ENCODE measurements at places on chromosomes 4 and X.

DNA sequence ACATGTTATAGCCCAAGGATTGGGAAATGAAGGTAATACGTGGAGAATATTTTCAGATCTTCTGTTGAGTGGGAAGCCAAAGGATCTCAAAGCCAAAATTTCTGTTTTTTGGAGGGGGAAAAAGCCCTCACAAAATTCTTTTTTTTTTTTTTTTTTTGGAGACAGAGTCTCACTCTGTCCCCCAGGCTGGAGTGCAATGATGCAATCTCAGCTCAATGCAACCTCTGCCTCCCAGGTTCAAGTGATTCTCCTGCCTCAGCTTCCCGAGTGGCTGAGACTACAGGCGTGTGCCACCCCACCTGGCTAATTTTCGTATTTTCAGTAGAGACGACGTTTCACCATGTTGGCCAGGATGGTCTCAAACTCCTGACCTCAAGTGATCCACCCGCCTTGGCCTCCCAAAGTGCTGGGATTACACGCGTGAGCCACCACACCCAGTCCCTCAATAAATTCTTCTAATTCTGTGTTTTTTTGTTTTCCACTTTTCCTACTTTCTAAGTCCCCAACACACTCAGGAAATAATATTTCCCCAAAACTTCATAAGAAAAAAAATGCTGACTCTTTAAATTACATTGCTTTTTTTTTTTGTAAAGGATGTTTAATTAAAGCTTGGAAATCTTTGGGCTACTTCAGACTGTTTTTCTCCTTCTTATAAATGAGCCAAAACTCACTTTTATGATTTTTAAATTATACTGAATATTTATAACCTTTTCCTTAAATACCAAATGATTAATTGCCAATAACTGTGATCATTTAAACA is 51.6 kb downstream of the RPS3A start:
- DNase-seq, result no peak

GRCh38 chr4:139559089-139559479 is 3.1 kb upstream of the SETD7 start:
- no peak for DNase-seq

DNA sequence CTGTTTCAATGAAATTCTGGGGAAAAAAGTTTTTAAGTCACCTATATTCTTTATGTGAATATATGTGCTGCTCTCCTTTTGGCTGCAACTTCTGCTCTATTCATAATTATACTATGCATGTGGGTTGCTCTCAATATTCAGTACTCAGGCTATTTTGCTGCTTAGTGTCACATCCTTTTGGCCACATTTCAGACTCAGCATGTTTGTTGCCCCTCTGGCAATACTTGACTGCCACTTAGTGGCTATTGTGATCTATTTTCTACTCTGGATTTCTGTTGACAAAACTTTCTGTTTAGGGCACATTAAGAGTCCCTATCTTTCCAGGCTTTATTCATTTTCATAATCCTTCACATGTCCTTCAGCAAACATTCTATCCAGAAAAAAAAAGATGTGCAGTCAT is 15.8 kb upstream of the CT45A1 start:
- DNase-seq, result no peak

DNA sequence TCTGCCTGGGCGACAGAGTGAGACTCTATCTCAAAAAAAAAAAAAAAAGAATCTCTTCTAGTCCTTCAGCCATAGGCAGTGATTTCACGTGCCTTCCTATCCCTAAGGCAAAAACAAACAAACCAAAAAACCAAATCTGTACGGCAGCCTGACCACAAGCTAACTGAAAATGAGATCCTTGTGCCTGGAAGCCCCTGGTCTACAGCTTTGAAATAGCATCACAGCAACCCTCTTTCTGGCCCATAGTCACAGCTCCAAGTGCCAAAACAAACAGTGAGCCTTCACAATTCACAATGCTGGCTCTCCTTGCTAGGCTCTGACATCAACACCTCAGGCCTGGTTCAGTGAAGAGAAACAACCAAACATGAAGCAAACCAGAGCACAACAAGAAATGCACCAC is 46.1 kb downstream of the TMEM150C start:
- no peak for DNase-seq

DNA sequence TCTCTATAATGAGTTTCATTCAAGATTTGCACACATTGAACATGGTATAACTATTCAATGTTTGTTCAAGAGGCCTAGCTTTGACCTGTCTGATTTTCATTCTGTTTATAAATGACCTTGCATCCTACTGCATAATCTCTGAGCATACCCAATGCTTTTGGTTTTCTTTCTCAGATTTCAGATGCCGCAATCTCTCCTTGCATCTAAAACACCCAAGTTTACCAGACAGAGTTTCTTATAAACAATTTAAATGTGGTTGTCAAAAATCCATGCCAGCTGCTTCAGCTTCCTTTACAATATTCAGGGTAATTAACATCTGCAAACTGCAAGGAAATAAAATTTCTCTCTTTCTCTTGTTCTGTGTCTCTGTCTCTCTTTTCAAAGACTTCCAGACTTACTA is 123.0 kb upstream of the PCDH18 start:
- no peak for DNase-seq

DNA sequence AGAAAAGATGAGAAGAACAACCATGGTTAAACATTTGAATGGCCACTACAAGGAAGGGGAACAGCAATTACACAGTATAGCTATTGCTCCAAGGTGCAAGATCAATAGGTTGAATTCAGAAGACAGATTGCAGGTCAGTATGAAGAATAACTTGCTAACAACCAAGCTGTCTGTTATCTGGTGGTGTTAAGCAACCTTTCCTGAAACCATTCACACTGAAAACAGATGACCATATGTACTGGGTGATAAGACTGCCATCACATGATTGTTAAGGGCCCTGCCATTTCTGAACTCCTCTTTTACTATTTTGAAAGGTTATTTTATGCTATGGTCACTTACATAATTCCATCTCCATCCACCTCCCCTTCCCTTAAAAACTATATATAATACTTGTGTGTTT is 6.8 kb downstream of the GABRA3 start:
- DNase-seq, result no peak

GRCh38 chr4:155785828-155786227 is 27.0 kb downstream of the GUCY1B1 start:
- no peak for DNase-seq

- DNase-seq, result no peak
Observed at GRCh38 chrX:136755411-136755810, 25.3 kb downstream of the ARHGEF6 start.

GRCh38 chrX:39502486-39502885 is 595.3 kb downstream of the BCOR start:
- DNase-seq, result no peak

DNA sequence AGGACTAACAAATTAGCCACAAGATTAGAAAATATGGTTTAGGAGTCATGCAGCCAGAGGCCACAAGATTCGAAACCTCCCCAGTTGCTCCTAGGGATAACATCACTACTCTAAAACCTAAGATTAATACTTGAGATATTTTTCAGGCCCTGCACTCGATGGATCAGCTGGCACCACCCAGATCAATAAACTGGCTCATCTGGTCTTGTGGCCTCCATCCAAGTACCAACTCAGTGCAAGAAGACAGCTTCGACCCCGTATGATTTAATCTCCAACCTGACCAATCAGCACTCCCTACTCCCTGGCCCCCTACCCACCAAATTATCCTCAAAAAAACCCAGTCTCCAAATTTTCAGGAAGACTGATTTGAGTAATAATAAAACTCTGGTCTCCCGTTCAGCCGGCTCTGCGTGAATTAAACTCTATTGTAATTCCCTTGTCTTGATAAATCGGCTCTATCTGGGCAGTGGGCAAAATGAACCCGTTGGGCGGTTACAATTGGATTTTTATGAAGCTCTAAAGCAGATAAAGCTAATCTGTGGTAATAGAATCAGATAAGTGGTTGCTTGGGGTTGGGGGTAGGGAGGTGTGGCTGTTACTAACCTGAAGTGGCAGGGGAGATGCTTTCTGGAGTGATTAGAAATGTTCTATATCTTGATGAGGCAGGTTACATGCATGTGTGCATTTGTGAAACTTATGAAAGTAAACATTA is 91.8 kb upstream of the ATXN3L start:
- no peak for DNase-seq

- no peak for DNase-seq
Observed at GRCh38 chr4:160184884-160185283, 1082.0 kb downstream of the RAPGEF2 start.

GRCh38 chr4:102503831-102504786 is 3.0 kb downstream of the NFKB1 start:
- DNase-seq, result no peak

DNA sequence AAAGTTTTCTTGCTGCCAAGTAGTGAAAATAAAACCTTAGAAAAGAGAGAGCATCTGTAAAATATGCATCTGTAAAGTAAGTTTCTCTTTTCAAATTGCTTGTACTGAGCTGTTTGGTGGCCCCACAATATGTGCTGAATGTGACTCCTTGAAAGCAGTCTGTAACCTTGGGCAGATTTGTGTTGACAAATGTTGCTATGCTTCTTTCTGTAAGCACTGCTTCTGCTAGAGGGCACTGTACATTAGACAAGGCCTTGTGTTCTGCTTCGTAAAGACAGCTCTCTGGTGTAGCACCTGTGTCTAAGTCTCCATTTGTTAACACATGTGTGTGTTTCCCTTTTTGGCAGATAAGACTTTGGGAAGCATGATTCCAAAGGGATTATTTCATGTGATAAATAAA is 56.6 kb upstream of the NRK start:
- no peak for DNase-seq

DNA sequence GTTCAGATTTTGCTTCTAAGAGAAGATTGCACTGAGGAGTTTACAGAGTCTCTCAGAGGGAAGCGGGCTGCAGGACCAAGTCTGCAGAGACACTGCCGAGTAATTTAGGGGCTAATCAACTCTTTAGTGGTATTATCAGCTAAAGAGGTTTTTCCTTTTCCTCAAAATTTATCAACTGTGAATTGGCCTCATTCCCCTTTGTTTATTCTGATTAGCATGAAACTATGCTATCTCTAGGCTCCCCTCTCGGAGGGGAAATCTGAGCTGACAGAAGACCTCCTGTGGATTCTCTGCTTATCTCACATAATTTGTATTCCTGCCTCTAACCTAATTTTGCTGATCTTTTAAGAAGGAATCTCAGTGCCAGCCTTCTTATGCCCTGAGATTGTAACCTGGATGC is 201.0 kb downstream of the DCTD start:
- DNase-seq, result no peak

- no peak for DNase-seq
Observed at GRCh38 chrX:150119323-150119722, 181.0 kb upstream of the EOLA2 start.

GRCh38 chr4:128670513-128670912 is 139.0 kb upstream of the JADE1 start:
- DNase-seq, result no peak

GRCh38 chr4:185712350-185713024 is 99.5 kb downstream of the SORBS2 start:
- DNase-seq, result no peak

GRCh38 chr4:38634047-38634759 is 29.8 kb upstream of the KLF3 start:
- no peak for DNase-seq

DNA sequence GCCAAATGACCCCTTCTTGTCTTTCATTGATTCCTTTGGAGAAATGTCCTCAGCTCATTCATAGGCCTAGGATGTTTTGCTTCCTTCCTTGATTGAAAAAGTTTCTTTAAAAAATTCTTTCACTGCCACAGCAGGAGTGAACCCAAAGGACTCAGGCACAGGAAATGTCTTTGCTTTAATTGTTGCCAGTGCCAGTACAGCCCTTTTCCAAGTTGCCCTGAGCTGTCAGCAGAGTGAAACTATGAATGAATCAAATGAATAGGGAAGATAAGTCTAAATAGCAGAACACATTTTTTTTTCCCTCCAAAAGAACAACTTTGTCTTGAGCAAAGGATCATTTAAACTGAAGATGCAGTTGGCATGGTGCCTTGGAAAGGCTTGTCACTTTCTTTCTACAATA is 63.8 kb upstream of the SLC4A4 start:
- no peak for DNase-seq

DNA sequence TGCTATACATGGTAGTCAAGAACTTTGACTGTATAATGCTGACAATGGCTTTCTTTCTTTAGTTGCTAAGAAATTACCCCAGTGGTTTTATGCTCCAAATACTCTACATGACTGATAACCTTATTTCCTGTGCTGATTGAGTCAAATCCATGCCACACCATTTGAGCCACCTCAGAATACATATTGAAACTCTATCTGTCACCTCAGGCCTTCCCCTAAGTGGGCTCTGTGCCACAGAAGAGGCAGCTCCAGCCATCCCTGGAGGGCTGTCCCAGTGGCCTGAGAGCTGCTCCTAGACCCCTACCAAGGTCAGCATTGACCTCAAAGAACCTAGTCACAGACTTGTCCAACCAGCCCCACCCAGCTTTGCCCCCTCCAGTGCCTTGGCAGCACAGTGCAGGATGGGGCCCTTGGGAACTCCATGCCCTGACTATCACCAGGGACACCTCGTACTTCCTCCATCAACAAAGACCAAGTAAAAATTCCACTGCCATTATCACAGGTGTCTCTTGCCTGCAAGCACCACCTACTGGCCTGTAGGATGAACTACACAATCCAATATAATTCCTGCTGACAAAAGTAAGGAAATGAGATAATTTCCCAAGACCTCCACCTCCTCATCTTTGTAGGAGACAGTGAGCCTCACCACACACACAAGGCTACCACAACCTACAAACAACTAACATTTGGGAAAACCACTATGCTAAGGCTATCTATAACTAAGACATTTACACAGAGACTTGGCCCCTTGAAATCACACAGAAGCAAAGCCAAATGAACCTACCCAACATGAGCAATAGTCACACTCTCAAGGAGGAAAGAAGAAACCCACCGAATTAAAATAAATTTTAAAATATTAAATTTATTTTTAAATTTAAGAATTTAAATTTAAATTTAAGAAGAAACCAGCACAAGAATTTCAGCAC is 239.9 kb downstream of the NKX6-1 start:
- DNase-seq, result no peak
